NCI-H1930 (cell line): ENCODE measurements at places on chromosomes 1 and 21.

DNA sequence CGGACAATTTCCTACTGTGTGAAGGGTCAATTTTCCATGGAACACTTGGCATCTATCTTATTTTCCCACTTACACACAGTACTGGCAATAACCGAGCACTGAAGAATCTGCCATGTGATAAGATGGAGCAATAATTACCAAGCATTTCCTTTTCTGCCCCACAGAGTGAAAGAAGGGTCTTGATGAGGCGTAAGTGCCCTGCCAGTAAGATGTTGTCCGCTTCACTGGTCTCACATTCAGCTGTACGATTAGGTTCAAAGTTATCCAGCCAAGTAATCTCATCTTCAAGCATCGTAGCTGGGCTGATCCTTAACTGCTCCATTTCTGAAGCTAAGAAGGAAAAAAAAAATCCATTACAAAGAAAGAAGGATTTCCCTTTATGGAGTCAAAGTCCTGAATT, 67.8 kb downstream of the PCSK9 start:
- DNase-seq, result no peak

GRCh38 chr1:191174298-191174697, 696.6 kb upstream of the BRINP3 start:
- no peak for DNase-seq

DNA sequence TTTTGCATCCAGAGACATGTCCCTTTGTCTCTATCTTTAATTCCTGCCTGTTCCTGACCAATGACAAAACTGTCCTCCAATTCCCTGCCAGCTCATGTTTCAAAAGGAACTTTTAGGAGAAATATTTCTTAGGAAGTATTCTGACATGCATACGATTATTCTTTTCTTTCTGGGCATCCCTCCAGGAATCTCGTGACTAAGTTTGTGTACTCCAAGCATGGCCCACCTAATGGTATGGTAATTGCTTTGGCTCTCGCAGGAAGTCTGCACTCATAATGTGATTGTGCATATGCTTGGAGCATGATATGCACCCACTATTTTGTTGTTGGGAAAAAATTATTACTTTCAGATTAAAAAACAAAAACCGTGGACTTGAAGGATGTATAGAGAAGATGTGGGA, 256.4 kb downstream of the PRDM2 start:
- DNase-seq, result no peak

GRCh38 chr21:36035381-36035791, 24.9 kb downstream of the SETD4 start:
- DNase-seq, result no peak

DNA sequence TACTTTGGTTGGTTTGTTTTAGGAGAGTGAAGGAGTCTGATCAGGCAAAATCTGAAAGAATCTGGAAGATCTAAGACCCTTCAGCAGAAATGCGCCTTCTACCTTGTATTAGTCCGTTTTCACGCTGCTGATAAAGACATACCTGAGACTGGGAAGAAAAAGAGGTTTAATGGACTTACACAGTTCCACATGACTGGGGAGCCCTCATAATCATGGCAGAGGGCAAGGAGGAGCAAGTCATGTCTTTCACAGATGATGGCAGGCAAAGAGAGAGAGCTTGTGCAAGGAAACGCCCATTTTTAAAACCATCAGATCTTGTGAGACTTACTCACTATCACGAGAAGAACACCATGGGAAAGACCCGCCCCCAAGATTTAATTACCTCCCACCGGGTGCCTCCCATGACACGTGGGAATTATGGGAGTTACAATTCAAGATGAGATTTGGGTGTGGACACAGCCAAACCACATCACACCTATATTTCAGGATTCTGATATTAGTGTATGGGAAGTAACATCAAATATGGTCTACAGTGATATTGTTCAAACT, 99.3 kb downstream of the GLUL start:
- no peak for DNase-seq

- no peak for DNase-seq
These were observed 11.9 kb upstream of the TNFRSF14 start for GRCh38 chr1:2544093-2544874.

DNA sequence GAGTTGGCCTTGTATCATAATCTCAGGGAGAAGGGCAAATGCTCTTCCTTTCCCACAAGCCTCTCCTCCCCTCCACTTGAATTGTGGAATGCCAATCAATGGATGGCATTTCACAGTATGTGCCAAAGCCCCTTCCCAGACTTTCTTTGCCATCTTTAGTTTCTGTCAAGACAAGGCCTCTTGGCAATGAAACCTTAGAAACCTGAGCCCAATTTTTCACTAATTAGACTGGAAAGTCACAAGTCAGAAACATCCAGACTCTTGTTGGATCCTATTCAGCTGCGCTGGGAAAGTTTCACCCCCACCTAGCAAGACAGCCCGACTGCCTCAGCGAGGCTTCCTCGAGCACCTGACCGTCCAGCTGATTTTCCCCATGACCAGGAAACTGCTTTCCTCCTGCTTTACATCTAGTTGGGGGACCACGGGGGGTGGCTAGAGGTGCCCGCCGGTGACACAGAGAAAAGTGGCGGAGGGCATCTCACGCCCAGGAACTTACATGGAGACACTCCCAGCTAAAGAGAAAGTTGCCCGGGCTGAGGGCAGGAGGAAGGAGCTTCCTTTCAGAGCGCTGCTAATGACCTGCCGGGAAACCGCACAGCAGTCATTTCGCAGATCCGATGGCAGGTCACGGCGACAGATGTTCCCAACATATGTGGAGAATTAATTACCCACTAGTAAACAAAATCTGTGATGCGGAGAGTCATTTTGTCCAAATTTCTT, 302.6 kb upstream of the RRP15 start:
- DNase-seq, result no peak

DNA sequence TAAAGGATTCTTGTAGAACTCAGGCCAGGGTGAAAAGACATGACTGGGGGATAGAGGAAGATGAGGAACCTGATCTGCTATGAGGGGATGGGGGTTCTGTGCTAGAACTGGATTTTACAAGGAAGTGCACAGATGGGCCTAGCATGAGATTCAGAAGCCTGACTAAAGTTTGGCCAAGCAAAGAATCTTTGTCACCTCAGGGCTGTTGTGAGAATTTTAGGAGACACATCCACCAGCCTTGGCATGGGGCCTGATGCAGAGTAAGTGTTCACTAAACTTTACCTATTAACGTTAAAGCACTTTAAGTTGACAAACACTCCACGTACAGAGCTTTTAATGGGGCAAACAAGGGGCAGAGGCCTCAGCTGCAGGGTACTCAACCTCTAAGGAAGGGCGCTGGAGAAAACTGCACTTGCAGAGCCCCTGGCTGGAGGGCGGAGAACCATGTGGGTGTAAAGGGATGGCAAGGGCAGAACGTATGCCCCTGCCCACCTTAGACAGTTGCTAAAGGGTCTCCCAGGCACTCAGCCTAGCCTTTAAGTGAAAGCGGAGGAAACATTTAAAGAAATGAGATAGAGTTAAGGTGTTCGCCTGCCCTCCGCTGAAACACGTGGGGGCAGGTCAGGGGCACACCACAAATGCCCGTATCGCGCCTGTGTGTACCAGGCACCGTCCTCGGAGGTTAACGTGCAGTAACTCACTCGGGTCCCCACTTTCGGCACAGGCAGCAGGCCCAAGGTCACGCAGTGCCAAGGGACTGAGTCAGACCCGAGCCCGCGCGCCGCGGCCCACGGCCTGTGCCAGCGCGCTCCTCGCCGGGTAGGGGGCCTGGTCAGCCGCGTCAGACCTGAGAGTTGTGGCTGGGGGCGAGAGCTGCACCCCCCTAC, 990 bp upstream of the MRPS6 start:
- no peak for DNase-seq

GRCh38 chr1:66240491-66241484, 293.2 kb upstream of the SGIP1 start:
- DNase-seq, result no peak

GRCh38 chr1:13948888-13949391, 249.0 kb downstream of the PRDM2 start:
- DNase-seq, result no peak

GRCh38 chr1:92363401-92363800, 64.5 kb downstream of the RPAP2 start:
- no peak for DNase-seq

- no peak for DNase-seq
These were observed 73.1 kb downstream of the GATAD2B start for GRCh38 chr1:153849487-153850185.

- no peak for DNase-seq
These were observed 23.9 kb upstream of the H3-3A start for GRCh38 chr1:226038661-226039060.

- DNase-seq, result no peak
These were observed 77.9 kb downstream of the CDC7 start for GRCh38 chr1:91578320-91579109.

- no peak for DNase-seq
These were observed 40.2 kb downstream of the ANGPTL3 start for GRCh38 chr1:62637392-62638105.

DNA sequence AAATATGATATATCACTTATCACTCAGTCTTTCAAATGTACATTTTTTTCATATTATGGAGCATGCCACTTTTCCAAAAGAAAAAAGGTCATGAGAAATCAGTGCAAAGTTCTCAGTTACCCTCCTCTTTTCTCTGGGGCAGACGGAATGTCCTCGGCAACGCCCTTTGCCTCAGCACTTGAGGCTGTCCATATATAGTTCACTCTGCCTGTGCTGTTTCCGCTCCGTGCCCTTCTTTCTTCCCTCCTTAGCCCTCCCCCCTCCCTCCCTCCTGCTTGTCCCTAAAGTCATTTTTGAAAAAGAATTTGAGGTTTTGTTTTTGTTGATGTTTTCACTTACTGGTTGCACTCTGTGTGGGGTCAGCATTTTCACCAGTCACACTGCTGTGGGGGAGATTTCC, 5.4 kb downstream of the BARHL2 start:
- no peak for DNase-seq

DNA sequence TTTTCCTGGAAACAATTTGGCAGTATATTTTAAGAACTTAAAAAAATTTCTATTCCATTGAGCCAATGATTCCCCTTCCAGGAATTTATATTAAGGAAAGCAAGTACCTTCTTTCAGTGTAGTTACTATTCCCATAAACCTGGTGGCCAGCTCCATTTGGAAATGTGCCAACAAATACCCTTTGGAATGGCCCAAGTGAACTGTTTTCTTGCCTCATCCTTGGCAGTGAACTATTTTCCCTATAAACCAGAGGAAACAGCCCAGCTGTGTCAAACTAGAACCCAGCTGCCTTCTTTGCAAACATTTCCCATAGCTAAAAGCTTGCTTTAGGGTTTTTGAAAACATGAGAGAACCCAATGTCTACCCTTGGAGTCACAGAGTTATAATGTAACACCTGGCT, 496.9 kb downstream of the NEGR1 start:
- no peak for DNase-seq

DNA sequence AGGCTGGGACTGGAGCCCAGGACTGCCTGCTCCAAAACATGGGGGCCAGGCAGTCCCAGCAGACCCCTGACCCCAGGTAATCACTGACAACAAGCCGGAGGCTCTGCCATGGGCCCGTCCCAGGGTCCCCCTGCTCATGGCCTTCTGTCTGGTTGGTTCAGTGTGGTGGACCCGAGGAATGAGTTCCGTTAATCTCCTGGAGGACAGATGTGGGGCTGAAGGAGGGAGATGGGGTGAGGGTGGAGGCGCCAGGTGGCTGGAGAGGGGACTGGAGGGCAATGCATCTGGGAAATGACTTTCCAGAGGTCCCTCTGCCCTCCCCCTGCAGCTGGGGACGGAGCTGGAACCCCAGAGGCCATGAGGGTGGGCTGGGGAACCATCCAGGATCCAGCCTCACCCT, 103.2 kb downstream of the EBNA1BP2 start:
- DNase-seq, result no peak

DNA sequence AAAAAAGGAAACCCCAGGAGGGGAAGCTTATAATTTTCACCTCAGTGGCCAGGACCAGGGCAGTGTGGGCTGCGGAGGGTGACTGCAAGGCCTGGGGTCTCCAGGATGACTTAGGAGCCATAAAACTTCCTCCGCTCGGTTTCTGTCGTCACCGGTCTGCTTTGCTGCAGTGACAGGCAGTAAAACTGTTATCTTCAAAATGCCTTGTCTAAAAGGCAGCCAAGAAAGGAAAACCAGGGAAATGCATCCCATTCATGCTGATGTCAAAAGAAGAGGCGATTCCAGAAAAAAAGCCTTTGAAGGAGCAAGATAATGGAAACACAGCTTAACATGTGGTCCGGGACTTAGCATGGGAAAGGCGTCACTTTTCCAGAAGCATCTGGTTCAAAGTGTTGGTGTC, 42.0 kb downstream of the COL6A1 start:
- DNase-seq, result no peak

GRCh38 chr1:66276218-66276617, 257.7 kb upstream of the SGIP1 start:
- no peak for DNase-seq
